ENCODE measurements at places on chromosomes 5 and 9. TPM values are rescaled to one million over a fixed set of nuclear protein-coding genes. Genes with fewer than 3 reads are reported as not detected.

- DNase-seq = no peak
These were observed 35.0 kb downstream of the UNC5A start for GRCh38 chr5:176845392-176845713.

- no peak for DNase-seq
These were observed 12.3 kb upstream of the URM1 start for GRCh38 chr9:128358861-128359260.

PAPPA gene
- total RNA-seq = 0.34 TPM

DNA sequence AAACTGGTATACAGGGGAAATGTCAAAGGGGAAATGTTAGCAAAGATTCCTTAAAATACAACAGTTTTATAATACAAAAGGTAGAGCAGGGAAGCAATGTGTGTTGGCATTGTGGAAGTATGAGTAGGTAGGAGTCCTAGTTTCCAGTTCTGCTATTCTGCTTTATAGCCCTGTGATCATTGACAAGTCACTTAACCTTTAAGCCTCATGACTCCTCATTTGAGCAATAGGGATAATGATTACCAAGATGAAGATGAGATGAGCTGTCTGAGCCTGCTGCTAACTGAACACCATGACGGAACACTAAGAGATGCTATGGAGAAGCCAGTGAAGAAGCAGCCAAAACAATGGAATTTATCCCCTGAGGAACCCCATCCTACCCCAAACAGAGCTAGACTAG lies 251.7 kb downstream of the PAPPA start:
- no peak for DNase-seq

GRCh38 chr5:98105681-98106080 lies 667.8 kb upstream of the RGMB start:
- DNase-seq = no peak

SLC6A7 gene
- total RNA-seq = not detected

- no peak for DNase-seq
These were observed 99.0 kb upstream of the DAB2 start for GRCh38 chr5:39523821-39524220.

All from dermis blood vessel endothelial cell (primary cell).